ENCODE measurements at places on chromosomes 5 and 9.

DNA sequence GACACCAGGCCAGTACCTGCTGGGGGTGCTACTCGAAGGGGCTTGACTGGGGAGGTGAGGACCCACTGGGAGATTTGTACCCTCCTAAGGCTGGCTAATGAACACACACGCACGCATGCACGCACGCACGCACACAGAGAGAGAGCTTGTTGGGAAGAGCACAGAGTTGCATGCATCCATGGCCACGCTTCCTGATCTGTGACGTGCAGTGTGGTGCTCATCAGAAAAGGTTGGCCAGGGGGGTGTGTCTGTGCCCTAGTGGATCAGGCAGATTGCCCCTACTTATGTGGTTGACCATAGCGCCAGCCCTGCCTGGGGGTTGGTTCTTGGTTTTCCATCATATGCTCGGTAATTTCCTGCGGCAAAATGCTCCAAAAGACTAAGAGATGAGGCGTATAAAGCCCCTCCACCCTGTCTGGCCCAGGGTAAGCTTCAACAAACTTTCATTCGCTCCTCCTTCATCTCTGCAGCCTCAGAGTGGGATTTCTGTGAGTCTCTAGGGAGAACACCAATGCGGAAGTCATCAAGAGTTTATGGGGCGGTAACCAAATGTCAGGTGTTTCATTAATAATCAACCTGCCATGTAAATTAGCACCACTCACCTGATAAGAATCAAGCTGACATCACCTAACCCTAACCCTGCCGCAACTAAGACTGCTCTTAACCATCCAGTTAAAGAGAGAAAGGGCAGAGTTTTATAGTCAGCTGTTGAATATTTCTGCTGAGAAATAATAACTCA is 8.0 kb upstream of the GFI1B start:
- no peak for DNase-seq

GRCh38 chr5:108212775-108213346 is 169.0 kb downstream of the FBXL17 start:
- no peak for DNase-seq

DNA sequence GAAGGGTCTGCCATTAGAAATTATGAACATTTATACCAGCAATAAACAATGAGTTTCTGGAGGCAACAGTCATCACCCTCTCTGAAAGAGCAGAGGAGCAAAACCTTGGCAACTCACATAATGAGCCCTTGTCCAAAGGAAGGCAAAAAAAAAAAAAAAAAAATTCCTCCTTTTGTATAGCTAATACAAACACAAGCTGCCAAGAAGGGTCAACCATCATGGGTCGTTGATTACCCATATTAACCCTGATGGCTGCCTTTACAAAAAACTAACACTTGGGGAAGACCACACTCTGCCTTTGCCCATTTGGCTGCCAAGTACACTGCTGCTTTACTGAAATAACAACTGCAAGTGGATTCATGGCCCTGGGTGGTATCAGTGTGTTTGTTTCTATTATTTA is 272.7 kb downstream of the ADAMTSL1 start:
- no peak for DNase-seq

DNA sequence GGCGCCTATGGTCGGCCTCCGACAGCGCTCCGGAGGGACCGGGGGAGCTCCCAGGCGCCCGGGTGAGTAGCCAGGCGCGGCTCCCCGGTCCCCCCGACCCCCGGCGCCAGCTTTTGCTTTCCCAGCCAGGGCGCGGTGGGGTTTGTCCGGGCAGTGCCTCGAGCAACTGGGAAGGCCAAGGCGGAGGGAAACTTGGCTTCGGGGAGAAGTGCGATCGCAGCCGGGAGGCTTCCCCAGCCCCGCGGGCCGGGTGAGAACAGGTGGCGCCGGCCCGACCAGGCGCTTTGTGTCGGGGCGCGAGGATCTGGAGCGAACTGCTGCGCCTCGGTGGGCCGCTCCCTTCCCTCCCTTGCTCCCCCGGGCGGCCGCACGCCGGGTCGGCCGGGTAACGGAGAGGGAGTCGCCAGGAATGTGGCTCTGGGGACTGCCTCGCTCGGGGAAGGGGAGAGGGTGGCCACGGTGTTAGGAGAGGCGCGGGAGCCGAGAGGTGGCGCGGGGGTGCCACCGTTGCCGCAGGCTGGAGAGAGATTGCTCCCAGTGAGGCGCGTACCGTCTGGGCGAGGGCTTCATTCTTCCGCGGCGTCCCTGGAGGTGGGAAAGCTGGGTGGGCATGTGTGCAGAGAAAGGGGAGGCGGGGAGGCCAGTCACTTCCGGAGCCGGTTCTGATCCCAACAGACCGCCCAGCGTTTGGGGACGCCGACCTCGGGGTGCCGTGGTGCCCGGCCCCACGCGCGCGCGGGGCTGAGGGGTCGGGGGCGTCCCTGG is 561 bp downstream of the DAPK1 start:
- DNase-seq = peak; percentile 8

- no peak for DNase-seq
Observed at GRCh38 chr9:132931178-132931735, 13.2 kb downstream of the TSC1 start.

- peak; percentile 100 for DNase-seq
Observed at GRCh38 chr9:18490641-18491370, 16.9 kb downstream of the ADAMTSL1 start.
